Activated CD4-positive, CD25-positive, alpha-beta regulatory T cell (primary cell): ENCODE measurements at places on chromosomes 5 and 9.
A peak's percentile ranks its signal among the peaks of the same experiment; 100 is the strongest.

GRCh38 chr5:134543820-134544614, 18.5 kb downstream of the JADE2 start:
- no peak for DNase-seq

DNA sequence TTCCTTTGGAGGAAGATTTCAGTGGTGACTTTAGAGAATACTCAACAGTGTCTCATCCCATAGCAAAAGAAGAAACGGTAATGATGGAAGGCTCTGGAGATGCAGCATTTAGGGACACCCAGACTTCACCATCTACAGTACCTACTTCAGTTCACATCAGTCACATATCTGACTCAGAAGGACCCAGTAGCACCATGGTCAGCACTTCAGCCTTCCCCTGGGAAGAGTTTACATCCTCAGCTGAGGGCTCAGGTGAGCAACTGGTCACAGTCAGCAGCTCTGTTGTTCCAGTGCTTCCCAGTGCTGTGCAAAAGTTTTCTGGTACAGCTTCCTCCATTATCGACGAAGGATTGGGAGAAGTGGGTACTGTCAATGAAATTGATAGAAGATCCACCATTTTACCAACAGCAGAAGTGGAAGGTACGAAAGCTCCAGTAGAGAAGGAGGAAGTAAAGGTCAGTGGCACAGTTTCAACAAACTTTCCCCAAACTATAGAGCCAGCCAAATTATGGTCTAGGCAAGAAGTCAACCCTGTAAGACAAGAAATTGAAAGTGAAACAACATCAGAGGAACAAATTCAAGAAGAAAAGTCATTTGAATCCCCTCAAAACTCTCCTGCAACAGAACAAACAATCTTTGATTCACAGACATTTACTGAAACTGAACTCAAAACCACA, 67.4 kb downstream of the VCAN start:
- DNase-seq = no peak

- DNase-seq = no peak
Measured at GRCh38 chr9:113973963-113974413, 97.9 kb downstream of the ZNF618 start.

DNA sequence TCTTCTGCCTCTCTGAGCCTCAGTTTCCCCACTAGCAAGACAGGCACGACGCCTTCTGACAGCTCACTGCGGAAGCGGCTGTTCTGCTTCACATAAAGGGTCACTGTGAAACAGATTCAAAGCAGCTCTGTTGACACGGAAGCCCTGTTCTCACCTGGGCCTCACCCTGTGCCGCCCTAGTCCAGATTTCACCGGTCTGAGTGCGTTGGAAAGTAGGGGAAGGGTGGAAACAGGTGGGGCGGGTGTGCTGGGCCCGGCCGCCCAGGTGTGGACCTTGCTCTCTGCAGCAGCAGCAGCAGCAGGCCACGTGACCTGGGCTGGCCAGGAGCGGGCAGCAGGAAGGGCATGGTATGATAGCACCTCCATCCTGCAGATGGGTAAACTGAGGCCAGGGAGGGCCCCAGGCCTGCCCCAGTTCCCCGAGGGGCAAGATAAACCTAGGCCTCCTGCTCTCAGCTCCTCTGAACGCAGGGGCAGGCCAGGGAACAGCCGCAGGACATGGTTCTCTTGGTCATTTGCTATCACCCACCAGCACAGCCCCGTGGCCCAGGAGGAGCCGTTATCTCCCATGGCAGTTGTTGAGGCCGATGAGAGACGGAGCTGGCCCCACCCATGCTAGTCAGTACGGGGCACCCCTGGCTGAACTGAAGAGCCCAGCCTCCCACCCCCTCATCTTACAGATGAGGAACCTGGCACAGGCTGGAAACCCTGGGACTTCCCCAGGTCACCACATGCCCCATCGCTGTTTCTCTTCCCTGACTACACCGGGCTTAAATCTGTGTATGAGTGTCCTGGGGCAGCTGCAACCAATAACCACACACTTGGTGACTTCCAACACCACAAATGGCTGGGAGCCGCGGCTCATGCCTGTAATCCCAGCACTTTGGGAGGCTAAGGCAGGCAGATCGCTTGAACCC, 12.1 kb downstream of the PTGES2 start:
- DNase-seq = no peak

DNA sequence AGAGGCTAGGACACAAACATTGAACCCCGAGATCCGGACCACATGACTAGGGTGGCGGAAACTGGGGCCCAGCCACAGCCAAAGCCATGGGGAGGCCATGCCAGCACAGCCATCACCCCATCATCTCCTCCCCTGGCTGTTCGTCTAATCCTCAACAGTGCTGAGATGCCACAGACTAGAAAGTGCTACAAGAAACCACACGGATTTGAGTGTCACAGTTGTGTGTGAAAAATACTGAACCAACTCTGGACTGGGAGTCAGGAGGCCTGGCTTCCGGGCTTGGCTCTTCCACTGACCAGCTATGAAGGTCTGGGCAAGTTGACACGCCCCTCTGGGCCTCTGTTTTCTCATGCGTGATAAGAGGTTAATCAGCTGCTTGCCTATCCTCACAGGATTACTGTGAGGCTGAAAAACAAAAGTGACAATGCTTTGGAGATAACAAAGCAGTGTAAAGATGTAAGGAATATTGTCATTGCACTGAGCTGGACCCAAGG, 38.8 kb upstream of the SHB start:
- no peak for DNase-seq

- no peak for DNase-seq
Measured at GRCh38 chr9:136493567-136493971, 10.7 kb upstream of the SEC16A start.

- DNase-seq = no peak
Measured at GRCh38 chr9:29213417-29214153, 1640.3 kb upstream of the C9orf72 start.

- DNase-seq = no peak
Measured at GRCh38 chr5:135978212-135978631, 23.4 kb upstream of the LECT2 start.

GRCh38 chr5:68356216-68356615, 140.7 kb downstream of the PIK3R1 start:
- DNase-seq = no peak

GRCh38 chr9:137306066-137306849, 4.2 kb upstream of the NRARP start:
- DNase-seq = no peak

- no peak for DNase-seq
Measured at GRCh38 chr9:132068605-132069004, 11.1 kb downstream of the MED27 start.

DNA sequence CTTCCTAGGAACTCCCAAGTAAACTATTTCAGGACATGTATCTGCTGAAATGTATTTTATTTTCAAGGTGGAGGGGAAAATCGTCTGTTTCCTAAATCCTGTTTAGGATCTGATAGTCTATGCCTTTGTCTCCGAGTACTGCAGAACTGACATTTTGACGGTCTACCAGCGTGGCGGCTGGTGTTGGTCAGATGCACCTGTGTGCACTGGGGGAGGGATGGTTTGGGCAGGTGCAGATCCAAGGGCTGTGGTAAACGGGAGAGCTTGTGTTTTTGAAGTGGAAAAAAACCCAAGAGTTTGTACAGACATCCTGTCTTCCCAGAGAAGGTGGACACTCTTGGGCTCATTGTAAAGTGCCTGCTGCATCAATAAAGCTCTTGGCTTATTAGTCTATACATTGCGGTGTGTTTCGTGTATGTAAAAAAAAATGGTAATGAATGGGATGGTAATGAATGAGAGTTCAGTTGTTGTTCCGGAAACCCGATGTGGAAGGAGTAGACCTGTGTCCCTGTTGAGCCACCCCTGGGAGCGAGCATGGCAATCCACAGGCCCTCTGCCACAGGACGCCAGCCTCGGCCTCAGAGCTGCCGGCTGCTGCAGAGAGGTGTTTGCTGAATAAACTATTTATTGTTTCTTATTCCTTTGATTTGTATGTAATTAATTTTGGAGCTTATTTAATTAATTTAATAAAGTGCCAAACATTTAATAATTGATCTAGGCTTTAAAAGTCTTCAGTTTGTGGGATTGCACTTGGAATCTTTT, 15.3 kb downstream of the ARPC5L start:
- DNase-seq = no peak

DNA sequence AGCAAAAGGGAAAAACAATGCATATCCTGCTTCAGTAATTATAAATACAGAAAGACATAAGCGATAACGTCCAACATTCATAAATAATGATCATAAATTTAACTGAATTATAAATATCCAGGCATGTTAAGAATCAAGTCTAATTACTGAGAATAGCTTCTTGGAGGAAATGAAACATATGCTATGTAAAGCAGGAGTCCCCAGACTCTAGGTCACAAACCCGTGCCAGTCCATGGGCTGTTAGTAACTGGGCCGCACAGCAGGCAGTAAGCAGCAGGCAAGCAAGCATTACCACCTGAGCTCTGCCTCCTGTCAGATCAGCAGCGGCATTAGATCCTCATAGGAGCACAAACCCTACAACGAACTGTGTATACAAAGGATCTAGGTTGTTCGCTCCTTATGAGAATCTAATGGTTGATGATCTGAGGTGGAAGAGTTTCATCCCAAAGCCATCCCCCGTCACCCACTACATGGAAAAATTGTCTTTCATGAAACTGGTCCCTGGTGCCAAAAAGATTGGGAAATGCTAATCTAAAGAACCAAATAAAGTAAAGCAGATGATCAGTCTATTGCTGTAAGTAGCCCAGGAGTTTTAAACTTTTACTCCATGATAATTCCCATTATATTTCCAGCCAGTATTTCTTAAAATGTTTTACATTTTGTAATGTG, 50.4 kb downstream of the CERT1 start:
- no peak for DNase-seq

DNA sequence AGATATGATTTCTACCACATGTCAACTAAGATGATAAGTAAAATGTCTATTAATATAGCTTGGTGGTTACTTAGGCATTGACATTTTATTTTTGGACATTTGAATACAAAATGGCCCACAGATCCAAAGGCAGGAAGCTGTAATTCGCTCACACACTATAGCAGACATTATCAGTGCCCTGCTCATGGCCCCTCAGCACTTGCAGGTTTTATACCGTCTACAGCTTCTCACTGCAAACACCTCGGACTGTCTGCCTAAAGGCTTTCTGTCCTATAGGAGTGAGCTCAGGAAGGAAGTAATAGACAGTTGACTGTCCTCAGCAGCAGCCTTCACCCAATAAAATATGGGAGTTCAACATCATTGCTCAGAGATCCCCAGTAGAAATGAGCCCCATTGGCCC, 140.8 kb upstream of the RASA1 start:
- DNase-seq = no peak

DNA sequence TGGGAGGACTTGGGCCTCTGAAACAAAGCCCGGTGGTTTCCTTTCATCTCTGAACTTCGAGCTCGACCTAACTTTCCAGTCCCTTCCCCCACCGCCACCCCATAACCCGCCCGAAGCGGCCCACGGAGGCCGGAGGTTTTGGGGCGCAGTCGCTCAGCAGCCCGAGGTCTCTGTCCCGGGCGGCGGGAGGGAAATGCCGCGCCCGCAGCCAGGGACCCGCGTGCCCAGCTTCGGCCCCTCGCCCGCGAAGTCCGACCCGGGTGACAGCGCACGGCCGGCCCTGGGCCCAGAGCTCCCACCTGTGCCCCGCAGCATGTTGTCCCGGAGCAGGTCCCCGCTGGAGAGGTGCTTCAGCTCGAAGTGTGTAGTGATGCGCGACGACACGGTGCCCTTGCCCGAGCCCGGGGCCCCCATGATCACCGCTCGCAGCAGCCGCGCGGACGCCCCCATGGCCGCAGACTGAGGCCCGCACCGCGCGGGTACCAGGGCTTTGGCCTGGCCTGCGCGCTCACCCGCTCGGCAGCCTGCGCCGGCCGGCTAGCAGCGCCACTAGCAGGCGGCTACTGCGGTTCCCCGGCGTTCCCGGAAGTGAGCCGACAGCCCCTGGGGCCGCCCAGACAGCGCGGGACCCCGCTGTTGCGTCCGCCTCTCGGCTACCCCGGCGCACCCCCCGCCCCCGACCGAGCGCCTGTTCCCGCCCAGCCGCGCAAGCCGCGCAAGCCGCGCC, at the start of gene AK3:
Gene AK3 (minus strand): TSS at position 565 of the 727 bp plus-strand sequence. CDS start 115 bp downstream, at position 450.
- DNase-seq = peak; percentile 51
